Left lobe of liver (tissue), 2 donors: ENCODE measurements at places on chromosomes 3 and 15.
A peak's percentile ranks its signal among the peaks of the same experiment; 100 is the strongest.

- DNase-seq, result no peak
Observed at GRCh38 chr3:136804141-136804540, 14.8 kb upstream of the SLC35G2 start.

- no peak for DNase-seq
Observed at GRCh38 chr3:72860846-72861245, 12.6 kb upstream of the SHQ1 start.

DNA sequence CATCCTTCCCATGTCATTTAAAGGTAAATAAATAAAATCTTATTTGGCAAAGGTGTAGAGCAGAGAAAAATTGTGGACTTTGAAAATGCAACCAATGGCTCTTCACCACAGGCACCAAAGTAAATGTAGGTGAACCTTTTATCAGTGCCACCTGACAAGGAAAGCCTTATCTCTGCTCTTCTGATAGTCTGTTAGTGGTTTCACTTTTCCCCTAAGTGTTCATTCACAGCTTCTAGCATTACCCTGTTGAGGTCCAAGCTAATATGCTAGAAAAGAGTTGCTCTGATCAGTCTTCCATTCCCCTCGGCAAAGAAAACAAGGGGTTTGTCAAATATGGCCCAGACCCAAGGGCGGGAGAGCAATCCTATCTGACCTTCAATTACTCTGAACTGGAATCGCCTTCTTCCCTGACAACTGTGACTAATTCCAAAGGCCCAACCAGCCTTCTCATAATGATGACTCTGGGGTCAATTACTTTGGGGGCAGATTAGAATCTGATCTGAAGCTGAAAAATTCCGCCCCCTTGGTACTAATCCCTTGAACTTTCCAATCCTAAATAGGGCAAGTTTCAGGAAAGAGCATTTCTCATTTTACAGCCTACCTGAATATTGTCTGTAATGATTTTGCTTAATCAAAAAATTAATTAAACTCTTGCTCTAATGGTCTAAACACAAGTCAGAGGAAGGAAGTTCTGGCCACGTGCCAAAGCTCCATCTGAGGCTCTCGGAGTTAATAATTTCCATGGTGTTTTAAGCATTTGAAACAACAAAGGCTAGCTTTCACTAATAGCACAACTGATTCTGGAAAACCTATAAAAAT, 52.4 kb downstream of the SETMAR start:
- DNase-seq, result peak; percentile 58

GRCh38 chr3:159761369-159761768, 227.3 kb upstream of the IL12A start:
- DNase-seq, result peak; percentile 83

GRCh38 chr15:98438326-98438725, 210.0 kb upstream of the IGF1R start:
- DNase-seq, result no peak
